ENCODE measurements at places on chromosomes 12 and 14. TPM values are rescaled to one million over a fixed set of nuclear protein-coding genes. Genes with fewer than 3 reads are reported as not detected.

GRCh38 chr14:90511795-90512328, 115.0 kb downstream of the CALM1 start:
- DNase-seq = no peak

- DNase-seq = peak; percentile 79
Observed at GRCh38 chr12:105352940-105353635, 22.6 kb downstream of the C12orf75 start.

The NTS gene
- not detected for total RNA-seq

GRCh38 chr12:61854902-61855301, 405.3 kb upstream of the USP15 start:
- no peak for DNase-seq

DNA sequence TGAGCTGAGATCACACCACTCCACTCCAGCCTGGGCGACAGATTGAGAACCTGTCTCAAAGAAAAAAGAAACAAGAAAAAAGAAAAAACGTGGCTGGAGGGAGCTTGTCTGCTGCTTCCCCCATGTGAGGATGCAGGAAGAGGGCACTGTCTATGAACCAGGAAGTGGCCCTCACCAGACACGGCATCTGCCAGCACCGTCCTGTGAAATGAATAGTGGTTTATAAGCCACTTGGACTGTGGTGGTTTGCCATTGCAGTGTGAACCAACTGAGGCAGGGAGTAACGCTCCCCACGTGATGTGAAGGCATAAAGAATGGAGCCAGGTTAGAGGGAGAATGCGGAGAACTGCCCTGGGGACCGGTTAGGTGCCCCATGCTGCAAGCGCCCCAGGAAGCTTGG, 4.5 kb upstream of the BRF1 start:
- no peak for DNase-seq

The RD3L gene
- total RNA-seq = not detected

The PMEL gene
- total RNA-seq = 1.6 TPM

- DNase-seq = no peak
Observed at GRCh38 chr14:77140359-77141213, 1.0 kb downstream of the ZDHHC22 start.

GRCh38 chr12:75792687-75793086, 238.9 kb downstream of the PHLDA1 start:
- no peak for DNase-seq

The CLSTN3 gene
- 34.6 TPM for total RNA-seq

- DNase-seq = no peak
Observed at GRCh38 chr12:46535907-46536306, 163.3 kb upstream of the SLC38A2 start.

The KRT80 gene
- 27.3 TPM for total RNA-seq
